Tibial nerve (tissue), 4 donors: ENCODE measurements at places on chromosomes 5 and 9. TPM values are rescaled to one million over a fixed set of nuclear protein-coding genes. Genes with fewer than 3 reads are reported as not detected.

Gene SPINK4
- not detected for total RNA-seq

Gene VCAN
- total RNA-seq = 55.5 TPM

Gene TXNDC8
- total RNA-seq = not detected

Gene NR2F1-AS1
- 38.4 TPM for total RNA-seq

Gene PKN3
- 10.4 TPM for total RNA-seq

Gene GLRA1
- total RNA-seq = not detected

Gene SPRY4
- total RNA-seq = 17.5 TPM

- peaks cover 30% of the 10 kb centered on the region for H3K27me3 ChIP-seq
- H3K36me3 ChIP-seq = no peaks in the 10 kb centered on the region
- H3K4me3 ChIP-seq = peak overlapping the region; percentile 21
- peaks cover 23% of the 10 kb centered on the region for H3K4me1 ChIP-seq
- H3K27ac ChIP-seq = no peak overlapping the region
- no peak for DNase-seq
These were observed 30.1 kb upstream of the PDE8B start for GRCh38 chr5:77180167-77181081.

- no peak overlapping the region for H3K27ac ChIP-seq
- no peak for DNase-seq
- H3K4me1 ChIP-seq = no peaks in the 10 kb centered on the region
- H3K27me3 ChIP-seq = no peaks in the 10 kb centered on the region
- H3K36me3 ChIP-seq = peaks cover 9% of the 10 kb centered on the region
- no peak overlapping the region for H3K4me3 ChIP-seq
These were observed 388.3 kb downstream of the ARRDC3 start for GRCh38 chr5:90994796-90995195.

GRCh38 chr5:142529626-142530278 lies 156.1 kb downstream of the FGF1 start:
- DNase-seq = no peak
- H3K27me3 ChIP-seq = no peaks in the 10 kb centered on the region
- H3K4me3 ChIP-seq = no peak overlapping the region
- no peaks in the 10 kb centered on the region for H3K36me3 ChIP-seq
- no peaks in the 10 kb centered on the region for H3K4me1 ChIP-seq

DNA sequence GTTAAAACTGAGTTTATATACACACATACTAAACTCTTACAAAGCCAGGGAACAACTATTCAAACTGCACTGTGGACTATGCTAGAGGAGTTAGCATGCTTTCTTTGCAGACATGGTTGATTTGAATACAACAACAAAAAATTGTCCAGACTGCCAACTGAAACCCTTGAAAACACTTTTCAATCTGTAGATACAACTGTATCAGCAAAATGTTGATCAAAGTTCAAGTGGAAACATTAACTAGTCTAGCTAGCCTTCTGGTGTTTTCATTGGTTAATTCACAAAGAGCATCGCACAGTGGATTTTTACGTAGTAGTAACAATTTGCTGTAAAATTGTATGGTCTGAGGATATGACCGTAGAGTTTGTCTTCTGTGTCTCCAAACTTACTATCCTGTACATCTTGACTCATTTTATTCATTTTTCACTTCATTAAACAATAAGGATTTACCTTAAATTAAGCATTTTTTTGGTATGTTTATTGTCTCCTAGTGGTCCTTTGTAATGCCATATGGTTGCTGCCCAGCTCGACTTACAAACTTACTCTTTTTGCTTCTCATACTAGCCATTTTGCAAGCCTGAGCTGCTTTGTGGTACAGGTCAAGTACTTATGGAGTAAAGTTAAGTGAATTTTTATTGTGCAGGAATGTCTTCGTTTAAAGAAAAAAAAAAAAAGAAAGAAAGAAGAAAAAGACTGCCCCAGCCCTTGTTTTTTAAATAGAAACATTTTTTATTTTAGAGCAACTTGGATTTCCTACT lies 123.4 kb downstream of the ZCCHC7 start:
- H3K27me3 ChIP-seq = no peaks in the 10 kb centered on the region
- no peaks in the 10 kb centered on the region for H3K4me1 ChIP-seq

DNA sequence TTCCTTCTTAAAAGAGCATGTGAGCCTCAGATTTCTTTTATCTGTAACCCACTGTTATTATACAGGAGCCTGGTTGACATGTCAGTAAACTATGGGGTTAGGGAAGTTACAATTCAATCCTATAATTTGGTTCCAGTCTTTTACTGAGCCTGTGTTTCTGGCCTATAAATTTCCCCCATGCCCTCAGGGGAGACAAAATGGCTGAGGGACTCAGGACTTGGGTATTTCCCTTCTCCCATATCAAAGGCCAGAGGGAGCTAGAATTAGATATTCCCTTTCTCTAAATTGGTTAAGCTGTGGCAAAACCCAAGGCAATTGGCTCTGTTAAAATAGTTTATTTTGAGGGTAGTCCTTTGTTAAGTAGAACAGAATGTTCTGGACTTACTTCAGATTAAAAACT lies 823.2 kb downstream of the TLE1 start:
- H3K27ac ChIP-seq = no peak overlapping the region
- H3K4me1 ChIP-seq = no peaks in the 10 kb centered on the region
- H3K36me3 ChIP-seq = no peaks in the 10 kb centered on the region
- no peak overlapping the region for H3K4me3 ChIP-seq

- DNase-seq = no peak
- H3K36me3 ChIP-seq = no peaks in the 10 kb centered on the region
- no peaks in the 10 kb centered on the region for H3K27me3 ChIP-seq
- H3K4me1 ChIP-seq = peaks cover 4% of the 10 kb centered on the region
These were observed 29.1 kb downstream of the FGD3 start for GRCh38 chr9:92976431-92976830.

GRCh38 chr9:34988218-34989002 lies 1.1 kb upstream of the DNAJB5 start:
- no peak for DNase-seq
- no peaks in the 10 kb centered on the region for H3K36me3 ChIP-seq

DNA sequence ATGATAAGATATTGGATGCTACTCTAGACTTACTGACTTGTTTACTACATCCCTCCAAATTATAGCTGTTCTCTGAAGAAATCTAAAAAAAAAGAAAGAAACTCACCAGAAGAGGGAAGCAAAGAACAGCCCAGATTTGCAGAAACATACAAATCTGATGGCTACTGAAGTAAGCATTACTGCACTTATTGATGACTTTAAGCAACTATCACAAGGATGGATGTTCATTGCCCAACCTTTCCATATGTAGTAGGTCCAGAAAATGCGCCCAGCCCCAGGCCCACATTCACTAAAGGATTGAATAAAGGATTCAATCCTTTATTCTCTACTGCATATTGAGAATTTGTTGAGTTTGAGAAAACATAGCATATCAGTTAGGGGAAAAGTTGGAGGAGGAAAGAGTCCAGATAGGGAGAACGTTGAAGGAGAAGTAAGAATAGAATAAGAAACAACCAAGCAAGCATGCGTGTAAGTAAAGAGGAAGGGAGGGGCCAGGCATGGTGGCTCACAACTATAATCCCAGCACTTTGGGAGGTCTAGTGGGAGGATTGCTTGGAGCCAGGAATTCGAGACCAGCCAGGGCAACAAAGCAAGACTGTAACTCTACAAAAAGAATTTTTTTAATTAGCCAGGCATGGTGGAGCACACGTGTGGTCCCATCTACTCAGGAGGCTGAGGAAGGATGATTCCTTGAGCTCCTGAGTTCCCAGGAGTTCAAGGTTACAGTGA lies 33.8 kb upstream of the DTWD2 start:
- H3K4me1 ChIP-seq = no peaks in the 10 kb centered on the region
- no peak for DNase-seq
- H3K27ac ChIP-seq = no peak overlapping the region
- H3K36me3 ChIP-seq = no peaks in the 10 kb centered on the region
- no peak overlapping the region for H3K4me3 ChIP-seq

DNA sequence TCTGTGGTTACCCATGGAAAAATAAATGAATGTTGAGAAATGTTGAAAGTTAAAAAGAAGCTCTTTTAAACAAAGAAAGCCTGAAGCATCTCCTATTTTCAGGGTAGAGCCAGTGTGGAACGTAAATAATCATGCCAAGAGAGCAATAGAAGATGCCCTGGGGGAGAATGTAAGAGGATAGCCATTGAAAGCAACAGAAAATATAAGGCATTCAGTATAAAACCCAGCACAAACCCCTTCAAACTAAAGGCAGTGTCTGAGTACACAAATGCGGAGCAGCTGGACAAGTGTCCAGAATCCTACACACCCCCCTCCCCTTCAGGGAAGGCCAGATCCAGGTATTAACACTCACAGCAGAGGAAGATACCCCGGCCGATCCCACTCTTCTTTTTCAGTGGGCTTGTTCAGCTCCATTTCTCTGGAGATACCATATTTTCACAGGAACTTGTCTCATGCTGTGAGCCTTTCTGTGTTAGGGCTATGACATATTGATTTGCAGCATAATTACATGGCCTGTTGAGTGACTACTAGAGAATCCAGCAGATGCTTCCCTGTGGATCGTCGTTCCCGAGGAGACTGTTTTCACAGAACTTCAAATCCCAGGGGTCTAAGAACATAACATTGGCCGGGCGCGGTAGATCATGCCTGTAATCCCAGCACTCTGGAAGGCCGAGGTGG lies 101.2 kb downstream of the PLK2 start:
- H3K27ac ChIP-seq = no peak overlapping the region
- no peaks in the 10 kb centered on the region for H3K4me1 ChIP-seq
- no peaks in the 10 kb centered on the region for H3K36me3 ChIP-seq
- H3K27me3 ChIP-seq = no peaks in the 10 kb centered on the region

DNA sequence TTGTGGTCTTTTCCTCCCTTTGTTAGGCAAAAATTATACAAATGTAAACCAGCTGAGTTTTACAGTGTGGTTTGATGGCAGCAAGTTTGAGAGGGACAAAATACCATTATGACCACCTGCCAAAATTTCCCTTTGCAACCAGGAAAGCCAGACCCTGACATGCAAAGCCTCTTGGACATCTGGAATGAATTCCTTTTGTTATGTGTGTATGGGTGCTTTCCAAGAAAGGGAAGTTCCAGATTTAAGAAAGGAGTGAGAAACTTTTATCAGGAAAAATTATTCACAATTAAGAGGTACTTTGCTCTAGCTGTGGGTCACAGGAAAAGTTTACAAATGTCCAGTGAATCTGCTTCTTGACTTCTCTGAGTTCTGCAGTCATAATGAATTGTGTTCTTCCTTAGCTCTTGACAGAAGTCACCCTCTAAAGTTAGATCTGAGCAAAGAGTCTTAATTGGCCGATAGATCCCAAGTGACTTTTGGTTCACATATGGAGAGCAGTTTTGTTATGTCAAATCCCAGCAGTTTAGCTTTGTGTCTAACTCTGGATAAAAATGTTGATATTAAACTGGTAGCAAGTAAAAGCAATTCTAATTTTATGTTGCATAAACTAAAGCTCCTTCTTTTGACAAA lies 295.9 kb upstream of the ZNF608 start:
- H3K4me3 ChIP-seq = no peak overlapping the region
- no peak for DNase-seq
- H3K4me1 ChIP-seq = peaks cover 15% of the 10 kb centered on the region
- H3K27me3 ChIP-seq = no peaks in the 10 kb centered on the region
- no peaks in the 10 kb centered on the region for H3K36me3 ChIP-seq

GRCh38 chr9:129206905-129207304 lies 28.8 kb upstream of the IER5L start:
- H3K27ac ChIP-seq = no peak overlapping the region
- H3K4me1 ChIP-seq = no peaks in the 10 kb centered on the region
- no peak overlapping the region for H3K4me3 ChIP-seq

GRCh38 chr9:108609227-108609896 lies 246.4 kb downstream of the ACTL7B start:
- no peaks in the 10 kb centered on the region for H3K27me3 ChIP-seq
- H3K27ac ChIP-seq = no peak overlapping the region
- no peak overlapping the region for H3K4me3 ChIP-seq
- H3K36me3 ChIP-seq = no peaks in the 10 kb centered on the region

GRCh38 chr9:127005770-127006314 lies 91.3 kb downstream of the RALGPS1 start:
- no peaks in the 10 kb centered on the region for H3K27me3 ChIP-seq
- H3K27ac ChIP-seq = no peak overlapping the region
- no peak overlapping the region for H3K4me3 ChIP-seq
- no peaks in the 10 kb centered on the region for H3K36me3 ChIP-seq

DNA sequence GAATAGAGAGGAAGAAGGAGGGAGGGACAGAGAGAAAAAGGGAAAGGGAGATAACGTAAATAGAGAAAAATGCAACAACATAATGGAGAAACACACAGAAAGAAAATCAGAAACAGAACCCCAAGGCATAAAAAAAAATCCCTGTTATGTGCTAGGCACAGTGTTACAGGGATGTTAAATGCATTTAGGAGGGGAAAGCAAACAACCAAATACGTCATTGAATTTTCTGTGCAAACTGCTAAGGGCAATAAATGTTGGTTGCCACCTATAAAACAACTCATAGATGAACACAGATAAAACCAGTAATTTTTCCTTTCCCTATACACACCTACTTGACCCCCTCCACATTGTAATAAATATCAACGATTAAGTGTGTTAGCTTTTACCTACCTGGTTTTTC lies 51.3 kb upstream of the ASTN2 start:
- no peaks in the 10 kb centered on the region for H3K36me3 ChIP-seq
- H3K27ac ChIP-seq = no peak overlapping the region
- DNase-seq = no peak
- H3K27me3 ChIP-seq = no peaks in the 10 kb centered on the region
- H3K4me3 ChIP-seq = no peak overlapping the region

DNA sequence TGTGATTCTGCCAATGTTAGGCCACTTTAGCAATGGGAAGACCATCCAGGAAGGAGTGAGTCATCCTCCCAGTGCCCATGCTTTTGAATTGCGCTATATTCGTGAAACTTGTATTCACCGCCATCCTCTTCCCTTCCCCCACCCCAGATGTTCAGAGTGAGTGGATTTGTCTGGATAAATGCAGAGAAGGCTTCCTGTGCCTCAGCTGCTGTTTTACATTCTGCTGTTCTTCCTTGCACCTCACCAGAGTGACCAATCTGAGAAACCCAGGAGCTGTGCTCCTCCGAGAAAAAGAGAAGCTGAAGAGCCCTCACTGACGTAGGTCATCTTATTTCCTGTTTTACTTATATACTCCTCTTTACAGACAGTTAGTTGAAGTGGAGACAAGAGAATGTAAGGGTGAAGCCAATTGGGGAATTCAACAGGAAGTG lies 24.6 kb upstream of the SVEP1 start:
- no peaks in the 10 kb centered on the region for H3K27me3 ChIP-seq
- no peak overlapping the region for H3K27ac ChIP-seq
- no peak overlapping the region for H3K4me3 ChIP-seq
- no peaks in the 10 kb centered on the region for H3K4me1 ChIP-seq
- no peak for DNase-seq

- H3K4me1 ChIP-seq = no peaks in the 10 kb centered on the region
- no peaks in the 10 kb centered on the region for H3K36me3 ChIP-seq
- H3K27me3 ChIP-seq = no peaks in the 10 kb centered on the region
- no peak overlapping the region for H3K4me3 ChIP-seq
These were observed 122.9 kb downstream of the BASP1 start for GRCh38 chr5:17340379-17340778.

- no peaks in the 10 kb centered on the region for H3K36me3 ChIP-seq
- no peaks in the 10 kb centered on the region for H3K4me1 ChIP-seq
- peak; percentile 66 for DNase-seq
- no peak overlapping the region for H3K4me3 ChIP-seq
These were observed 11.5 kb downstream of the SPOCK1 start for GRCh38 chr5:137487600-137487999.
